ENCODE measurements at places on chromosomes 7 and 10. TPM values are rescaled to one million over a fixed set of nuclear protein-coding genes. Genes with fewer than 3 reads are reported as not detected.
A peak's percentile ranks its signal among the peaks of the same experiment; 100 is the strongest.

DNA sequence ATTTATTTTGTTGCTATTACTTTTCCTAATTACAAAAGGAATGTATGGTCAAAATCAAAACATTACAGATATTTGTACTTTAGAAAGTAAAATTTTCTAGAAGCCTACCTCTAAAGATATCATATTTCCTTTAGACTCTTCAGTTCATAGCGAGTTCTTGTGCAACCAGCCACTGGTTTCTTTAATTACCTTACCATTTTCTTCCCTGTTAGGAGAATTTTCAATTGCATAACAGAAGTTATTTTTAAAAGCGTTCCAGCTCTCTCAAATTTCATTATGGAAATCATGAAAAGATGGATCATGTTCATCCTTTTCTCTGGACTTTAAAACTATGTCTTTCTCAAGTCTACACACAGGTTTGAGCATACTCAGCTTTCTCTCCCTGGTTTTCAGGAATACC lies 5.0 kb upstream of the TRUB1 start:
- peaks cover 19% of the 10 kb centered on the region for H3K4me1 ChIP-seq
- no peak for DNase-seq
- peak overlapping the region; percentile 42 for H3K27ac ChIP-seq
- no peaks in the 10 kb centered on the region for H3K27me3 ChIP-seq
- no peak overlapping the region for H3K4me3 ChIP-seq
- H3K36me3 ChIP-seq: no peaks in the 10 kb centered on the region

The ITGB8 gene
- 0.05 TPM for total RNA-seq

The AUTS2 gene
- total RNA-seq: 0.87 TPM

- DNase-seq: no peak
- no peaks in the 10 kb centered on the region for H3K36me3 ChIP-seq
- H3K4me3 ChIP-seq: no peak overlapping the region
- H3K27ac ChIP-seq: peak overlapping the region; percentile 71
- no peaks in the 10 kb centered on the region for H3K27me3 ChIP-seq
Observed at GRCh38 chr10:4902571-4903011, 60.6 kb upstream of the AKR1C1 start.

DNA sequence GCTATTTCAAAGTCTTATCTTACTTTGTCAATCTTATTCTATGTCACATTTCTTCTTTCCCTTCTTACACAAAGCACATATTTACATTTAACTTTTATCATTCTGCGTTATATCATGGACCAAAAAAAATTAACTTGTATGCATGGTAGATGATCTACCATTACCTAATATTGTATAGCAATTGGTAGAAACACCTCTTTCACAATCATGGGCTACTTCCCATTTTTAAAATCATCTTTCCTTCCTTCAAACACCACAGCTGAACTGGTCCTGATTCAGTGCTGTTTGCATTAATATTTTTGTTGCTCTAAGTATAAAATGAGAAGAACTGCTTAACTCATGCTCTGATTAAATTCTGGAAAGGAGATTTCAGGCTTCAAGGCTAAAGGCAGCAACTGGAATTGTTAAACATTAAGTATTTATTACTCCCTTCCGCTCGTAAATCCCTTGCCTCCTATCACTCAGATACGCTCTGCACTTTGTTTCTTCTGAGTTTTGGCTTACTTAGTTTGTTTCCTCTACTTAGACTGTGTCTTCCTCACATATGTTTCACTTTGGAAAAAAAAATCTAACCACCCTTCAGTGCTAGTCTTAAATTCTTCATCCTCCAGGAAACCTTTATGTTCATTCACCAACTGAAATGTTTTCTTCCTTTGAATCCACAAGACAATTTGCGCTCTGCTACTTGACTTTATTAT lies 901.4 kb downstream of the PCDH15 start:
- H3K4me1 ChIP-seq: no peaks in the 10 kb centered on the region
- H3K27ac ChIP-seq: no peak overlapping the region
- no peaks in the 10 kb centered on the region for H3K27me3 ChIP-seq
- no peak for DNase-seq
- H3K4me3 ChIP-seq: no peak overlapping the region
- H3K36me3 ChIP-seq: no peaks in the 10 kb centered on the region

DNA sequence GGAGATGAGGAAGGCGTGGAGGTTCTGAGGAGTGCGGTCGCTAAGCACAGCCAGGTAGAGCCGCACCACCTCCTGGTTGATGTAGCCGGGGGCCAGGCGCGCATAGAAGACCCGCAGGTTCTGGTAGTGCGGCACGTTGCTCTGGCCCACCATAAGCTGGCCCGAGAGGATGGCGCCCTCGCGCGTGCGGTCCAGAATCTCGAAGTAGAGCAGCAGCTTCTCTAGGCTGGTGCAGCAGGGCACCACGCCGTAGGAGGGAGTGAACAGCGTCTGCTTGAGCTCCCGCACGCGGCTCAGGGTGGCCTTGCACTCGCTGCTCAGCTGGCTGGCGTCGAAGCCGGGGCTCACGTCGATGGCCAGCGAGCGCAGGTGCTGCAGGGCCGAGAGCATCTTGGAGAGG lies 77.8 kb upstream of the TNRC18 start:
- peaks cover 28% of the 10 kb centered on the region for H3K36me3 ChIP-seq
- H3K4me3 ChIP-seq: no peak overlapping the region
- DNase-seq: no peak
- peaks cover 4% of the 10 kb centered on the region for H3K4me1 ChIP-seq

GRCh38 chr7:30001998-30002397 lies 12.4 kb upstream of the SCRN1 start:
- no peak overlapping the region for H3K4me3 ChIP-seq
- H3K27me3 ChIP-seq: peaks cover 27% of the 10 kb centered on the region
- no peak for DNase-seq
- no peaks in the 10 kb centered on the region for H3K36me3 ChIP-seq
- H3K4me1 ChIP-seq: no peaks in the 10 kb centered on the region

- no peak for DNase-seq
- H3K27ac ChIP-seq: peak overlapping the region; percentile 99
- H3K4me1 ChIP-seq: peaks cover 86% of the 10 kb centered on the region
- no peaks in the 10 kb centered on the region for H3K27me3 ChIP-seq
Observed at GRCh38 chr10:62050346-62050892, 148.9 kb downstream of the ARID5B start.

DNA sequence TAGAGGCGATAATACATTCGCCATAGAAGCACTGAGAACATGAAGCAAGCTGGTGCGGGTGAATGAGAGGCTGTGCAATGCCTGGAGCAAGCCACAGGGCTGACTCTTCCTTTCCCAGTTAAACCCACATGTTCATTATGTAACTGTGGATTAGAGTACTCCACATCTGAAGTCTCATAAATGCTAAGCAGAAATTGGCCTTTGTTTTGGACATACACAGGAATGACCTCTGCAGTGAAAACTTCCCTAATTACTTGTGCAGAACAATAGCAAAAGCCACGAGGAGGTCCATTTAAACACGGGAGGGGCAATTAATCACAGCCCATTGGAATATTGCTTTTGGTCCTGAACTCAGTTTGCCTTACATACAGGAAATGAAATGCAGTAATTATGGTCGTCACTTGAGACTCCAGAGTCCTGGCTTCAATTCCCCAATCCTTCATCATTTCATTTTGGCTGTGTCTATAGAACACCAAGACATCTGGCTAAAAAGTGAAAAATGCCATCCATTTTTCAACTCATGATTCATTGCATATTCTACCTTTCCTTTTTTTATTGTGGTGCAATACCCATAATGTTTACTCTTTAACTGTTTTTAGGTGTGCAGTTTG lies 78.7 kb upstream of the CXCL12 start:
- no peaks in the 10 kb centered on the region for H3K4me1 ChIP-seq
- H3K36me3 ChIP-seq: no peaks in the 10 kb centered on the region
- H3K27me3 ChIP-seq: no peaks in the 10 kb centered on the region
- DNase-seq: no peak

DNA sequence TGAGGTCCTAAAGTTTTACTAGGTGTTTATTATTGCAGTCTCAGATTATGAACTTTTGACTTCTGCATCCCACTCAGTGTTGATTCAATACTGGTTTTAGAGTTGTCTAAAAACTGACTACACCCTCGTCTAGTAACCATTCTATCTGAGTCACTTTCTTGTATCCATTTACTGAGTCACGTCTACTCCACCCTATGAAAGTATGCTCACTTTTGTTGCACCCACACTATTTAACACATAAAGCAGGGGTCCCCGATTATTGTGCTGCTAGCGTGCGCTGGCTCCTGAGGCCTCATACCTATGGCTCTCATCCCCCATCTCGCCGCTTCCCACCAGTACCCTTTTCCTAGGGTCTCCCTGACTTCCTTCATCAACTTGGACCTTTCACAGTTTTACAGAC lies 2.0 kb downstream of the SAMD9 start:
- no peaks in the 10 kb centered on the region for H3K27me3 ChIP-seq
- H3K4me3 ChIP-seq: peak overlapping the region; percentile 85
- DNase-seq: no peak

- DNase-seq: no peak
- no peaks in the 10 kb centered on the region for H3K27me3 ChIP-seq
- peaks cover 3% of the 10 kb centered on the region for H3K36me3 ChIP-seq
- peaks cover 7% of the 10 kb centered on the region for H3K4me1 ChIP-seq
Observed at GRCh38 chr7:638256-639011, 88.1 kb upstream of the DNAAF5 start.

The NPFFR1 gene
- not detected for total RNA-seq

The SLC35G1 gene
- total RNA-seq: 5.9 TPM

- no peak for DNase-seq
- no peak overlapping the region for H3K27ac ChIP-seq
- H3K4me3 ChIP-seq: no peak overlapping the region
- no peaks in the 10 kb centered on the region for H3K36me3 ChIP-seq
Observed at GRCh38 chr7:115748123-115748738, 282.3 kb downstream of the TFEC start.

GRCh38 chr7:94251-94801 lies 98.0 kb upstream of the FAM20C start:
- no peaks in the 10 kb centered on the region for H3K36me3 ChIP-seq
- peaks cover 8% of the 10 kb centered on the region for H3K27me3 ChIP-seq
- peaks cover 10% of the 10 kb centered on the region for H3K4me1 ChIP-seq
- no peak overlapping the region for H3K27ac ChIP-seq

GRCh38 chr10:64080071-64080470 lies 558.9 kb downstream of the REEP3 start:
- no peaks in the 10 kb centered on the region for H3K36me3 ChIP-seq
- H3K27me3 ChIP-seq: no peaks in the 10 kb centered on the region
- H3K4me1 ChIP-seq: no peaks in the 10 kb centered on the region
- H3K27ac ChIP-seq: no peak overlapping the region

The CTAGE8 gene
- 2.1 TPM for total RNA-seq

DNA sequence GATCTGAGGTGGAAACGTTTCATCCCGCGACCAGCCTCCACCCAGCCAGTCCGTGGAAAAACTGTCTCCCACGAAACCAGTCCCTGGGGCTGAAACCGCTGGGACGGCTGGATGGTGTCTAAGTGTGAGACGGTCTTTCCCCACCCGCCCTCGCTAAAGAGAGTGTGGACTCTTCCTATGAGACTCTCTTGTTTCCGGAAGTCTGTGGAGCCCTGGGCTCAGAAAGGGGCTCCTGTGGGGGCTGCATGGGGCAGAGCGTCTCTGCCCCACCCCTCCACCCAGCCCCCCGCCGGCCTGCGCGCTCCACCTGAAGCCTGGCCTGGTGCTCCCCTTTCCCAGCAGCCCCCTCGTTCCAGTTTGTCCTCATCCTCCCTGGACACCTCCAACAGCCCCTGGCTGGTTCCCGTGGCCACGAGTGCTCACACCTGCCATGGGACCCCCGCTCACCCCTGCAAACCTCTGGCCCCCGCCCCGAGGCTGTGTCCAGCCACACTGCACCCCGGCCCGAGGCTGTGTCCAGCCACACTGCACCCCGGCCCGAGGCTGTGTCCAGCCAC lies 28.7 kb downstream of the CFAP46 start:
- H3K4me3 ChIP-seq: no peak overlapping the region
- DNase-seq: no peak
- H3K27ac ChIP-seq: no peak overlapping the region
- H3K4me1 ChIP-seq: no peaks in the 10 kb centered on the region
- no peaks in the 10 kb centered on the region for H3K27me3 ChIP-seq

GRCh38 chr10:34615770-34616169 lies 199.3 kb downstream of the PARD3 start:
- no peaks in the 10 kb centered on the region for H3K36me3 ChIP-seq
- H3K4me3 ChIP-seq: no peak overlapping the region
- no peaks in the 10 kb centered on the region for H3K27me3 ChIP-seq
- H3K4me1 ChIP-seq: no peaks in the 10 kb centered on the region

DNA sequence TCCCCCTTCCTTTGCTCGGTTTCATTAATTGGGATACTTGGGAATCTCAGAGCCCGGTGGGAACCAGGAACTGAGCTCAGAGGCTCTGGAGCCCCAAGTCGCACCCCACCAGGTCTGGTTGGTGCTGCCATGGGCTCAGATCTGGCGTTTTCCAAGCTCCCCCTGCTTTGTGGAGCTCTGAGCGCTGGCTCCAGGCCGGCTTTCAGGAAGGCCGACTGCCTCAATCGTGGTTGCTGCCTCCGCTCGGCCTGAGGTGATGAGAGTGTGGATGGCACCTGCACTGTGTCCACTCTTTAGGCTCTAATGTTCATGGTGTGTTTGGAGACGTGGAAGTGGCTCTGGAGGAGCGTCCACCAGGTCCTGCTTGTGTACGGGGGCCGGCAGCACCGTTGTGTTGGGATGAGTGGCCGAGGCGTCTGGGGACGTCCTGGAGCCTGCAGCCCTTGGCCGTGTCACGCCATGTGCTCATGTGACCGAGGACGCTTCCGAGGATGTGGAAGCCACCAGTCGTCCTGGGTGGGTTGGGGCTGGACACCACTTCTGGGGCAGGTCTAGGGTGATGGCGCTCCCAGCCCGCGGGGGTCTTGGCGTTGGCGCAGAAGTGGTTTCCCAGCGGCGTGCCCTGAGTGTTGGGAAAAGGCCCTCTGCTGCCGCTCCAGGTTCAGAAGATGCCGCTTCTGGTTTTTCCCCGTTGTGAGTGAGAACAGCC lies 8.2 kb downstream of the INPP5A start:
- H3K4me1 ChIP-seq: peaks cover 39% of the 10 kb centered on the region
- H3K4me3 ChIP-seq: no peak overlapping the region
- DNase-seq: no peak
- no peaks in the 10 kb centered on the region for H3K27me3 ChIP-seq
- H3K36me3 ChIP-seq: peaks cover 27% of the 10 kb centered on the region

The DMBT1 gene
- total RNA-seq: not detected

- H3K36me3 ChIP-seq: peaks cover 17% of the 10 kb centered on the region
- DNase-seq: no peak
- H3K27ac ChIP-seq: peak overlapping the region; percentile 79
- H3K27me3 ChIP-seq: peaks cover 14% of the 10 kb centered on the region
- H3K4me3 ChIP-seq: peak overlapping the region; percentile 91
Observed at GRCh38 chr10:118753331-118754228, 1.2 kb downstream of the CACUL1 start.

The LRRC17 gene
- total RNA-seq: 0.18 TPM

The GPR85 gene
- not detected for total RNA-seq

Data from activated T-helper 2 cell treated with anti-CD3 and anti-CD28 coated beads, Interferon-gamma antibody, Interleukin-2, Interleukin-4, amounts not matched to agents 10 μg/mL and 5 μg/mL and 100 μg/mL, durations not matched to agents 14 hours and 24 hours and 36 hours (primary cell).